DMS53 (cell line): ENCODE measurements at places on chromosomes 2 and 18.

- DNase-seq: no peak
Measured at GRCh38 chr2:38653380-38653714, 12.6 kb upstream of the GALM start.

- no peak for DNase-seq
Measured at GRCh38 chr2:156511803-156512202, 75.6 kb downstream of the GPD2 start.

DNA sequence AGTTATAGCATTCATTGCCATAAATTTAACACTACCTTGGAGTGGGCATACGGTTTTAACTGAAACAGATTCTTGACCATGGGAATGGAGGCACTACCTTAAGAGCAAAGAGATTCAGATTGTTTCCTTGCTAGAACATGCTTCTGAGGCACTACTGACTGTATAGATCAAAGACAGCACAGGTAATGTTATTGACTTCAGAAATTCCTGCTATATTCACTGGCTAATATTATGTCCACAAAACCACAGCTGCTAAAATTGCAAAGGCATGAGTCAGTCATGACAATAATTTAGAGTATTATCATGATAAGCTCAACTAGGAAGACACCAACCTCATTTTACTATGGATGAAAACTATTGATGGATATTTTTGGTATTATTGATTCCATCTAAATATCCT lies 39.4 kb downstream of the SLC8A1 start:
- DNase-seq: peak; percentile 20

- DNase-seq: no peak
Measured at GRCh38 chr2:207848545-207848928, 78.8 kb upstream of the FZD5 start.

GRCh38 chr2:75065402-75066008 lies 107.1 kb downstream of the POLE4 start:
- no peak for DNase-seq
